ENCODE measurements at places on chromosomes 1 and 21.

DNA sequence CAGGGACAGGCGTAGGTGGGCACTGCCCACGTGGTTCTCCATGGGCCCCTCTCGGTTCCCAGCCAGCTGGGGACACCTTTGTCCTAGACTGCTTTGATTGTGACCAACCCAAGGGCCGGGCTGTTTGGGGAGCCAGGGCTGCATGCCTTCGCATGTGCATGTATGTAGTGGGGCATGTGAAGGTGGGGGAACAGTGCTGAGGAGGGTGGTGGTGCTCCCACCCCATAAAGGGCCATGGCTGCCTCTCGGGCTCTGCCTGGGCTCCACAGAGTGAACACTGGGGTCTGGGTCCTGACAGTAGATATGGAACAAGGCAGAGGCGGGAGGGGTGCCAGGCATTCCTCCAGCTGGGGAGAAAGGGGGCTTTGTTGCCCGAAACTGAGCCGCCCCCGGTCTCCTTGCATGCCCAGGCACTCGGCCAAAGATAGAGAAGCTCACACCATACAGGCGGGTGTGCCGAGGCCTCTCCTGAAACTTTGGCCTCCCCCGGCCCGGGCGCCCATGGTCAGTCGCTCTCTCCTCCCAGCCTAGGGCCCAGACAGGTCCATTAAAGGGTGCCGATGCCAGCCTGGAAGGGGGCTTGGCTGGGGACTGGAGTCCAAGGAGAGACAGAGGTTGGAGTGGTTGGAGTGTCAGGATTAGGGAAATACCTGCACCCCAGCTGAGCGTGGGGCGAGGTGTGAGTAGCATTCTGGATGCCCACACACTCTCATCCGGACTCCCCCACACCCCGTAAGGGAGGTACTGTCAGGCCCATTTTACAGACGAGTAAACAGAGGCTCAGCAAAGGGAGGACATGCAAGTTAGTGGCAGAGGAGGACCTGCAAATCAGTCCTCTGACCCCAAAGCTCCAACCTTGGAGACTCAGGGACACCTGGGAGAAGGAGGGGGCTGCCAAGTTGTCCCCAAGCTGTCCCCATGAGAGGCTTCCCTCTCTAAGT, 41.1 kb downstream of the EPHA2 start:
- DNase-seq, result no peak

DNA sequence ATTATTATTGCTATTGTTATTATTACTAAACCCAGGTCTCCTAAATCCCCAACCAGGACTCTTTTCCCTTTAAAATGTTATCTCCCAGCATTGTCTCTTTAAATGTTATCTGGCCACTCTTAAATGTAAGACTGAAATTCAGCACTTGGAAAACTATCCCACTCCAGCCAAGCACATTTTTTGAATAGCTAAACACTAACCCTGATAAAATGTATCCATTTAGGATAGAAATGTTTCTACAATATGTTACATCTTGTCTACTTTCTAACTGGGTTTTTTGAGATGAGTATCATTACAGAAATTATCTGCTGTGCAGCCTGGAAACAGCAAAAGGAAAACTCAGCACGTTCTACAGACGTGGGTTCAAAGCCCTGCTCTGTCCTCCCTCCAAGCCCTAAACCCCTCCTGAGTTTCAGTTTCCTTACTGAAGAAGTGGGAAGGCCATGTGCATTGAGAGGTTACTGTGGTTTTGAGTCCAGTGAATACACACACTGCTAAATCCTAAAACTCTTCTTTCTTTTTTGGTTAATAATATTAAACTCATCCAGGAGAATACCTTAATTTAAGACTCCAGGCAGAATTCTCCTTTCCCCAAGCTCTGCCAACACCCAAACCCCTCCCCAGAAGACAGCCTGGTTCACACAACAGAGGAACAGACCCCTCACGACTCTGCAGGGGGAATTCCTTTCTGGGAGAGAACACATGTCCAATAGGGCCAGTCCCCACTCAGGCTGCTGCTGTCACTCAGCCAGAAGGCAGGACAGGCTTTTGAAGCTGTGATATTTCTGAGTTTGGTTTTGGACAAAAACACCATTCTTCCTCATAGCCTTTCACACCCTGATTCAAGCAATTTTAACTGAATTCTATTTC, 41.9 kb downstream of the HIVEP3 start:
- DNase-seq, result no peak

GRCh38 chr1:33094971-33095604, 14.1 kb downstream of the AZIN2 start:
- no peak for DNase-seq

DNA sequence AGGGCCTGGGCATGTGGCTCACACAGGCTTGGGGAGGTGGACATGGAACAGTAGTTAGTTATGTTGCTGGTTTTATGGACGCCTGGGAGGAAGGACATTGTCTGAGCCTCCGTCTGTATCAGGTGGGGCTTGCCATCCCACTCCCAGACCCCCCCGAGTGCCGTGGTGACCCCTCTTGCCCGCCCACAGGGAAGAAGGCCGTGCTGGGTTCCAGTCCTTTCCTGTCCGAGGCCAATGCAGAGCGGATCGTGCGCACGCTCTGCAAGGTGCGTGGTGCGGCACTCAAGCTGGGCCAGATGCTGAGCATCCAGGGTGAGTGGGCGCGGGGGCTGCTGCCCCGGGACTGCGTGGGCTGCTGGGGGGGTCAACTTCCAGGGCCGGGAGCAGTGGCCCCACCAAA, 41.7 kb downstream of the COQ8A start:
- no peak for DNase-seq

GRCh38 chr1:27823784-27824183, 6.8 kb upstream of the PPP1R8 start:
- DNase-seq, result no peak

- no peak for DNase-seq
These were observed 347.2 kb downstream of the MATN1 start for GRCh38 chr1:30376054-30376697.

DNA sequence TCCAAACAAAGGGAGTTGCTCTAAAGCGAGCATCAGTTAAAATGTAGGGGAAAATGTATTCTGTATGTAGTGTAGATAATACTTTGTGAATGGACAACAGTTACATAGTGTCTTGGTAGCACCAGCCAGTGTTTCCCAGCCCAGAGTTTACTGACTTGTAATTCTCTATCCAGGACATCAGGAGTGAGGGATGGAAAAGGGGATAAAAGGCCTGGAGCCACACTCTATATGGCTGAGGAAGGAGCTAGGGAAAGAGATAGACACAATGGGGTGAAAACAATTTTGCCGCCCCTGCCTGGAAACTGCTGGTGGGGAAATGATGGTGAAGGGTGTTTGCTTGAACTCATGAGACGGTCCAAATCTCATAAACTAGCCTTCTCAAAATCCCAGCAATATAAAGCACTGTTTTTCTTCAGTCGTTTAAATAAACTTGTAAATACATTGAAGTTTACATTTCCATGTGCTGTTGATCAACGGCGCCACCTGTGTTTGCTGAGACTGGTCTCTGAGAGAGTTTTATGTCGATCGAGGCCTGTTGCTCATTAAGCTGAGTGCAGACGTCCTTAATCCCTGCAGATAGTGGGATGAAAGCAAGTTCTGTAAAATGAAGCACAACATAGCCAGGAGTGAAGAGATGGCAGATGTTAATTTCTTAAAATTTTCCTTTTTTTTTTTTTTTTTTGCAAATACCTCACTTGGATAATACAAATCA, 27.9 kb upstream of the AGO1 start:
- DNase-seq, result no peak

GRCh38 chr21:38810034-38810825, 4.5 kb downstream of the ETS2 start:
- no peak for DNase-seq

DNA sequence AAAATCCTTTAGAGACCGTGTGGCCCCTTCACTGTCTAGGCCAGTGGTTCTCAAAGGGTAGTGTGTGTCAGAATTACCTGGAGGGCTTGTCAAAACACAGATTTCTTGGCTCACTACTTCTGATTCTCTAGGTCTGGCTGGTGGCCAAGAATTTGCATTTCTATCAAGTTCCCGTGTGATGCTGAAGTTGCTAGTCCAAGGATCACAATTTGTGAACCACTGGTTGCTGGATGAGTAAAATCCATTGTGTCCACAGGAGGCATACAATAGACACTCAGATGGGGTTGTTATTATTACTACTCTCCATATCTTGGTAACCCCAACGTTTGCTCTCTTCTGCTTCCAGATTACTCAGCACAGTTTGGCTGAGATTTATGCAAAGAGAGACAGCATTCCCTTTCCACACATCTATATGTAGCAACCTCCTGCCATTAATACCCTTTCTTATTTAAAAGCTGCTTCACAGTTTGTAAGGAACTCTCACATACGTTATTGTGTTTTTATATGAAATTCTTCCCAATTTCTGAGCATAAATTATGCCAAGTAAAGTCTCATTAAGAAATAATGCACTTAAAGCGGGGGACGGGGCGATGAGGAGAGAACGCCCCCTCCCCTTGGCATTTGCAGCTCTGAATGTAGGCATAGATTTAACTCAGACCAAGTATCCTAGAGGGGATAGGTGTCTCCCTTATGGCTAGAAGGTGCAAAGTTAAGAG, 720 bp upstream of the TMCC2 start:
- DNase-seq, result no peak

DNA sequence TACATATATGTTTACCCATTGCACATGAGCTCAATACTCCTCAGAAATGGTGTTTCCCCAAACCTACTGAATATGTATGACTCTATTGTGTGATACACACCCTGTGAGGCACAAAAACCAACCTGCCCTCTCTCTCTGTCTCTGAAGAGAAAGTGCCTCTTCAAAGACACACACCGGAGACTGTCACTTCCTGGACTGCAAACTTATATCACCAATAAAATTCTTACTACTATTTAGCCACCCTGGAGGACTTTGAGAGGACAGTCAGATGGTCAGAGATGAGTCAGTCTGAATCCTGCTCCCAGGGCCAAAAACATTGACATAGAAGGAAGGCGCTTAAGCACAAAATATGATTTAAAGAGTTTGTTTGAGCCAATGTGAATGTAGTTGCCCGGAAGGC, 110.4 kb downstream of the PPIAL4G start:
- no peak for DNase-seq

GRCh38 chr1:162285149-162285561, 91.5 kb downstream of the SPATA46 start:
- DNase-seq, result no peak

- DNase-seq, result no peak
These were observed 23.3 kb downstream of the ZBTB17 start for GRCh38 chr1:15952317-15953258.

- no peak for DNase-seq
These were observed 16.5 kb downstream of the PIGK start for GRCh38 chr1:77202751-77203150.

GRCh38 chr1:62057641-62058290, 136.9 kb upstream of the L1TD1 start:
- DNase-seq, result no peak

DNA sequence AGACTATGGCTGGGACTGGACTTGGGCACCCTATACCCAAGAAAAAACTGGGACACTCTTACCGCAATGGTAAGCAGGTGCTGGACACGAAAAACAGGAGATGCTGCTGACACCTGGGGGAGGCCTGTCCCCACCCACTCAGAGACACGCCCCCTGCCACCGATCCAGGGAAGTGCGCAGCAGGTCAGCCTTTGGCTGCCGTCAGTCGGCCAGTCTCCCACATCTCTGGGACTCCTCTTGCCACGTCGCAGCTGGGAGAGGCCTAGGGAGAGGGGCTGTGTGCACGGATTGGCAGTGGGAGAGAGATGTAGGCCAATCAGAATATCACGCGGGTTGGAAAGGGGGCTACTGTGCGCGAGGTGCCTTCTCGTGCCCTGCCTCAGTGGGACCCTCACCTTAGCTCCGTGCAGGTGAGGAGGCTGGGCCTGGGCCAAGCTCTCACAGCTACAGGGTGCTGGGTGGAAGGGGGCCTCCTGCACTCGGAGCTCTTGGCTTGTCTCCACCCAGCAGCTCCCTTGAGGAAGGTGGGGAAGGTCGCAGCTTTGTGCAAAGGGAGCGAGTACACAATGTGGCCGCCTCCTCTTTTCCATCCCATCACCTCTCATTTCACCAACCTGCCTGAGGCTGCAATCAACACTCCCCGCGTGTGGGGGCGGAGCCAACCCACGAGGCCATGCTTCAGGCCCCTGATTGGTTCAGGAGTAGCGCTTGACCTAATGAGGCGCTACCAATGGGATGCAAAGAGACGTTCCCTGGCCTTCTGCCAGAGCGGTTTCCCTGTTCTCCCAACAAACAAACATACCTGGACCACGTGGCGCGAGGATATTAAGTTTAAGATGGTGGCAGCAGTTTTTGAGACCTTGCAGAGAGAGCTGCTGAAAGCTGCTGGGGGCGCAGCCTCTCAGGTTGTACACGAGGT, 25.7 kb upstream of the LDLRAP1 start:
- no peak for DNase-seq

- no peak for DNase-seq
These were observed 123.2 kb upstream of the FGGY start for GRCh38 chr1:59173721-59174120.

- DNase-seq, result no peak
These were observed 24.0 kb upstream of the SLAMF9 start for GRCh38 chr1:159978107-159978398.

DNA sequence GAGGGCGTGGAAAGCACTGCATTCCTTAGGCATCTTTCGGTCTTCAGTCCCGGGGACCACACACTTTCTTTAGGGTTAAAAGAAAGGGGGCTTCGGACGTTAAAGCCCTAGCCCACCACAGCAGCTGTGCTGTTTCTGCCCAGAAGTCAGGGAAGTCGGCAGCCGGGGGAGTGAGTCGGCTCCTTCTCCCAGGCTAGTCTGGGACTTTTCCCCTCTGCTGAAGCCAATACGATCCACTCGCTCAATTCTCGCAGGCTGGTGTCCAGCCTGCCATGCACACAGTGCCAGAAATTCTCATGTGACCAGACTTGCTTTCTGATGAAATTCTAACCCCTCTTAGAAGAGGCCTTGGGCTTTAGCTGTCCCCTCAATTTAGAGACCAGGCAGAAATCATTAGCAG, 67.7 kb downstream of the BCAR3 start:
- DNase-seq, result no peak

GRCh38 chr1:186022184-186022583, 288.0 kb downstream of the HMCN1 start:
- no peak for DNase-seq

DNA sequence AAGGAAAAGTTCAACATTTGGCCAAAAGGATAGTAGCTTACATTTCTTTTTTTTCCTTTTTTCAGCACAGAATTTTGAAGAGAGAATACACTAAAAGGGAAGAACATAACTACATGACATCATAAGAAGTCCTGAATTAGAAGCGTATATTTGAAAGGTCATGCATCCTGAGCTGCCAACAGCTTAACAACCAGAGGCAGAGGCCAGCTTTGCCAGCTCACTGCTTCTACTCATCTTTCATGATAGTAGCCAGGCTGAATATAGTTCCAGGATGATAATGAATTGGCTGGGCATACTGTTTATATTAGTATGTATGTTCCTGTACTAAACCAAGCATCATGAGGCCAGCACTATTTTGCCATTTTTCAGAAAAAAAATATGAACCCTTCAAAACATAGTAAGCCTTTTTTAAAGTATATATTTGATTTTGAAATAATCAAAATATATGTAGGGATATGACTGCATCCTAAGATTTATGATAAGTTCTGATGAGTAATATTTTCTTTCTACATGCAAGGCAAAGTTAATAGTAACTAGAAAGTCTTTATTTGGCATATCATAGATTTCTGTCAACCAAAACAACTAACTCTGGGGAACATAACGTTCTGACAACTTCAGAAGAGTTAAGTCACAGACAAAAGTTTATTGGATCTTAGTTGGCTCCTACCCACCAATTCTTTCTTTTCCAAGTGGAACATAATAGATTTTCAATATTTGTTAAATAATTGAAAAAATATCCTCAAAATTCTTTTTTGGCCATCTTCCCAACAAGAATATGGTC, 123.2 kb downstream of the DPYD start:
- DNase-seq, result no peak

GRCh38 chr1:176601348-176601747, 138.4 kb downstream of the PAPPA2 start:
- no peak for DNase-seq

- no peak for DNase-seq
These were observed 48.6 kb downstream of the PRKACB start for GRCh38 chr1:84192681-84193080.

Data from stimulated activated CD4-positive, alpha-beta T cell treated with anti-CD3 and anti-CD28 coated beads, TNF-alpha, amount 100 ng/mL, for 4 hours (primary cell).